Endothelial cell of umbilical vein (primary cell): ENCODE measurements at places on chromosomes 5 and 9.

- H3K27ac ChIP-seq: no peak overlapping the region
- peaks cover 3% of the 10 kb centered on the region for H3K36me3 ChIP-seq
- no peak for DNase-seq
- H3K4me3 ChIP-seq: no peak overlapping the region
- no peaks in the 10 kb centered on the region for H3K4me1 ChIP-seq
Observed at GRCh38 chr5:173602423-173602822, 14.0 kb downstream of the BOD1 start.

GRCh38 chr5:144202726-144203125 is 32.1 kb downstream of the KCTD16 start:
- H3K27me3 ChIP-seq: no peaks in the 10 kb centered on the region
- peaks cover 14% of the 10 kb centered on the region for H3K4me1 ChIP-seq
- no peak overlapping the region for H3K4me3 ChIP-seq
- no peak overlapping the region for H3K27ac ChIP-seq

DNA sequence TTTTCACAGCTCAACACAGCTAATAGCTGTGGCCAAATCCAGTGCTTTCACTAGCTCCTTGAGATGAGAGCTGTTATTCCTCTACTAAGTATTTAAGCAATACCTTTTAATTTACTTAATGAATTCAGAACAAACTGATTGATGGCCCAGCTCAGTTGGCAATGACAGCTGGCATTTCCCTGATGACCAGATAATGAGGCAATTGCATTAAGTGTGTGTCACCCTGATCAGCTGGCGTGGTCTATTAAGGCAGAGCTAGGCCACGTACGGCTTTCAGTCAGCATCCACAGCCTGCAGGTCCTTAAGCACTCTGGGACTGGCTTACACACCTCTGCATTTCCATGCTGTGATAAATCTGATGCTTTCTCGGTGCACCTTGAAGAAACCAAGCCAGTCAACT is 34.4 kb downstream of the TTLL11 start:
- no peaks in the 10 kb centered on the region for H3K27me3 ChIP-seq
- H3K27ac ChIP-seq: no peak overlapping the region
- no peak overlapping the region for H3K4me3 ChIP-seq
- DNase-seq: no peak

- no peaks in the 10 kb centered on the region for H3K27me3 ChIP-seq
- no peaks in the 10 kb centered on the region for H3K4me1 ChIP-seq
- no peak for DNase-seq
- H3K36me3 ChIP-seq: no peaks in the 10 kb centered on the region
- H3K4me3 ChIP-seq: no peak overlapping the region
Observed at GRCh38 chr9:115104908-115105307, 13.0 kb downstream of the TNC start.

- H3K27ac ChIP-seq: no peak overlapping the region
- no peaks in the 10 kb centered on the region for H3K27me3 ChIP-seq
- no peak overlapping the region for H3K4me3 ChIP-seq
- DNase-seq: no peak
Observed at GRCh38 chr9:98172604-98173003, 19.8 kb downstream of the CORO2A start.
